ENCODE measurements at places on chromosomes 5 and 9.

- DNase-seq: no peak
Observed at GRCh38 chr5:148781766-148782165, 44.6 kb upstream of the ADRB2 start.

DNA sequence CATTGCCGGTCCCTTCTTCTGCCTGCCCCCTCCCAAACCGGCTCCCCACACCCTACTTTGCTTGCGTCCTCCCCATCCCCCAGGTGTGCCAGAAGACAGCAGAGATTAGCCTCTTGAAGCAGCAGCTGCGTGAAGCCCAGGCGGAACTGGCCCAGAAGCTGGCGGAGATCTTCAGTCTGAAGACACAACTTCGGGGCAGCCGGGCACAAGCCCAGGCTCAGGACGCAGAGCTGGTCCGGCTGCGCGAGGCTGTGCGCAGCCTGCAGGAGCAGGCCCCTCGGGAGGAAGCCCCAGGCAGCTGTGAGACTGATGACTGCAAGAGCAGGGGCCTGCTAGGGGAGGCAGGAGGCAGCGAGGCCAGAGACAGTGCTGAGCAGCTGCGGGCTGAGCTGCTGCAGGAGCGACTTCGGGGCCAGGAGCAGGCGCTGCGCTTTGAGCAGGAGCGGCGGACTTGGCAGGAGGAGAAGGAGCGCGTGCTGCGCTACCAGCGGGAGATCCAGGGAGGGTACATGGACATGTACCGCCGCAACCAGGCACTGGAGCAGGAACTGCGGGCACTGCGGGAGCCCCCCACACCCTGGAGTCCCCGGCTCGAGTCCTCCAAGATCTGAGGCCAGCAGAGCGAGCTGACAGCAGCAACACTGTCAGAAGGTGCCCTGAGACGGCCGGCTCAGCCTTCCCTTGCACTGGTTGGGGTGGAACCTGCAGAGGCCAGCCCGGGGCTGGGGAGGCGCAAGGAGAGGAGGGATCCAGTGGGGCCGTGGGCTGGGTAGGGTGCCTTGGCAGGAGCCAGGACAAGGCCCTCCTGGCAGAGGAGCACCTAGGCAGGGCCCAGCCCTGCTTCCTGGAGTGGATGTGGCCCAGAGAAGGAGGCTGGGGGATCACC, 8.3 kb downstream of the N4BP3 start:
- no peak for DNase-seq

DNA sequence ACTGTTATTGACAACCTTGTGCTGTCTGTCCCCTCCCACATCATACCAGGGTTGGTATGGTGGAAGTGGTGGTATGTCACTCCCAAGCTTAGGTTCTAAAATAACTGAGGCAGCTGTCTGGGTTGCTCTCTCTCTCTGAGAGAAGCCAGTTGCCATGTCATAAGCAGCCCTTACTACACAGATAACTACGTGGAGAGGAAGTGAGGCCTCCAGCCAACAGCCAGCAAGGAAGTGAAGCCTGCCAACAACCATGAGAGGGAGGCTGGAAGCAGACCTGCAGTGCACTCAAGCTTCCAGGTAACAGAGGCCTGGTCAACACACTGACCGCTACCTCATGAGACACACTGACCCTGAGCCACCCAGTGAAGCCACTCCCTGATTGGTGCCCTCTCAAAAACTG, 18.6 kb downstream of the CTNNAL1 start:
- no peak for DNase-seq

DNA sequence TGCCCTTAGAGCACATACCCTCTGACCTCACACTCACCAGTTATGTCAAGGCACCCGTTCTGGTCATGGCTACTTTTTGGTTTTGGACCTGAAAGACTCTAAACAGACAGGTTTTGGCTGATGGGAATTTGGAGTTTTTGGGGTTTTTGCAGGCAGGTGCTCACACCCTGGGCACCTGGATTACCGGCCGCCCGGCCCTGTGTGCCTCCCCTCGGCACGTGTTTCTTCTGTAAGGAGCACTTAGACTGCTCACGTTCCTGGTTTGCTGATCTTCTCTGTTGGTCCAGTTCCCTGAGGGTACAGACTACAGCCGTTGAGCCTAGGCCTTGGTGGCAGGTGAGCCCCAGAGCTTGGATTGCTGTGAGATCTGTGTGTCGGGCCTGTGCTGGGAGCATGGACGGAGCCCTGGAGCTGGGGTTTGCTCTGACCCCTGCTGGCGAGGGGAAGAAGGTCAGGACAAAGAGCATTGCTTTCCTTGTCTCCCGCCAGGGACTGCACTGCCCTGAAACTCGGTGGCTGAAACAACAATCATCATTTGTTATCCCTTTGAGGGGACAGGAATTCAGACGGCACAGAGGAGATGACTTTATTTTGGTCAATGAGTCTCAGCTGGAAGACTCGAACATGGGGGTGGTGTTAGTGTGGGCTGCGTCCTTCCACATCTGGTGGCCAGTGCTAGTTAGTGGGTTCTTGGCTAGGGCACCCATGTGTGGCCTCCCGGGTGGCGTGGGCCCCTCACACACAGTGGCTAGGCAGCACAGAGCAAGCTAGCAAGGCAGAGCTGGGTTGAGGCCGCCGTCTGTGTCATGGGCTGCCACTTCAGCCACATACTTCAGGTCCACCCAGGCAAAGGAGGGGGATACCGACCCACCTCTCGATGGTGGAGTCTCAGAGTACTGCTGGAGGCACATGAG, 76.4 kb downstream of the EHMT1 start:
- DNase-seq: peak; percentile 34

DNA sequence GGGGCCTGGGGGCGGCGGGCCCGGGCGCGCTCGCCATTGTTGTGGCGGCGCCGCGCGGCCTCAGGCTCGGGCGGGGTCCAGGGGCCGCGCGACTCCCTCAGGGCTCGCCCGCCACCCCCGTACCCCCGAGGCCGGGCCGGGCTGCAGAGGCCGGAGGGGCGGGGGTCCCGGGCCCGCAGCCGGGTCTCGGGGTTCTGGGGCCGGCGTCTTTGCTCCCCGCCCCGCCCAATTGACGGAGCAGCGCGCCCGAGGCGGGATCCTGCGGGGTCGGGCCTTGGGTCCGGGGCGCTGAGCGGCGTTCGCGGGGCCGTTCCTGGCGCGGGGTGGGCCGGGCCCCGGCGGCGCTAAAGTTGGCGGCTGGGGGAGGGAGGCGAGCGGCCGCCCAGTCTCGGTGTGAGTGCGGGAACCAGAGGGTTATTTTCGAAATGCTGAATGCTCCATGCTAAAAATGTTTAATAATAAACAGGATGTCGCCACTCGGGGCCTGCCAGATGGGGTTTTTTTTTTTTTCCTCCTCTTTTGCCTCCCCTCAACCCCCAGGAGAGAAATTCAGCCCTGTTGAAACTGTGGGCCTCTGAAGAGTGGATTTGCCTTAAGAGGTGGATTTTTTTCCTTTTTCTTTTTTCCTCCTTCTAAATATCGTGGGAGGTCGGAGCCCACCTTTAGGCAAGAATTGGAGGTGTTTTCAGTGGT, 724 bp downstream of the PRRC2B start:
- DNase-seq: peak; percentile 62

DNA sequence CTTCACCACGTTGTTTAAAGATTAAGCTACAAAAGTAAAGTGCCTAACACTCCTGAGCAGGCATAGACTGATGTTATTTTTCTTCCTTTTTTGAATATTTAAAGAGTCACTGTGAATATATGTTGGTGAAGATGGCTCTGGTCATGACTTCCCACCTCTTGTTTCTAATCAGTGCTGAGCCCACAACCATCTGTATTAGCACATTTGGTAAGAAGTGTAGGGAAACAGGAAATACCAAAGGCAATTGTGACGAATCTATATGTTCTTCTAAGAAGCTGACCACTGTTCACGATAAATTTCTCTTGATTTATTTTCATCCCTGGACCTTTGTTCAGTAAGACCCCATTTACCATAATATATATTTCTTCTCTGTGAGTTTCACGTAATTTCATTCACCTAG, 108.3 kb upstream of the PCA3 start:
- no peak for DNase-seq

- DNase-seq: no peak
Observed at GRCh38 chr5:58259685-58260152, 200.2 kb downstream of the PLK2 start.

DNA sequence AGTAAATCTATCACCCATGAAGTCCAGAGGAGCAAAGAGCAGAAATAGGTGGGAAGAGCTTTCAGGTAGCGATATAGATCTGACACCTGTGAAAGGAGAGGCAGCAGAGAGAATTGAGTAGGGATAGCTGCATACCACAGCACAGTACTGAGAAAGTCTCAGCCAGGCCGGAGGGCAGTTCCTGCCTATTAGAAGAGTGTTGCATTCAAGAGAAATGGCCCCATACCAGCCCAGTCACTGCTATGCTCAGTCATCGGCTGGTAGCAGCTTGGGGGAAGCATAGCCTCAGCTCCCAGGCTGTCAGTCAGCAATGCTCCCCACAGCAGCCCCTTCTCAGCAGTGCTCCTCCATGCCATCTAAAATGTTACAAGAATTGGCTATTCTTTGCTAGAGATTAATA, 285.1 kb upstream of the CDH6 start:
- DNase-seq: no peak
